ENCODE measurements at places on chromosomes 1 and 21. TPM values are rescaled to one million over a fixed set of nuclear protein-coding genes. Genes with fewer than 3 reads are reported as not detected.

- DNase-seq: no peak
Measured at GRCh38 chr21:39454949-39455668, 3.3 kb downstream of the SH3BGR start.

GRCh38 chr1:44390277-44390676 lies 14.8 kb upstream of the RNF220 start:
- DNase-seq: no peak

GRCh38 chr1:183807549-183808168 lies 2.7 kb downstream of the RGL1 start:
- no peak for DNase-seq

- DNase-seq: peak; percentile 70
Measured at GRCh38 chr21:31870472-31871193, 2.2 kb upstream of the HUNK start.

DNA sequence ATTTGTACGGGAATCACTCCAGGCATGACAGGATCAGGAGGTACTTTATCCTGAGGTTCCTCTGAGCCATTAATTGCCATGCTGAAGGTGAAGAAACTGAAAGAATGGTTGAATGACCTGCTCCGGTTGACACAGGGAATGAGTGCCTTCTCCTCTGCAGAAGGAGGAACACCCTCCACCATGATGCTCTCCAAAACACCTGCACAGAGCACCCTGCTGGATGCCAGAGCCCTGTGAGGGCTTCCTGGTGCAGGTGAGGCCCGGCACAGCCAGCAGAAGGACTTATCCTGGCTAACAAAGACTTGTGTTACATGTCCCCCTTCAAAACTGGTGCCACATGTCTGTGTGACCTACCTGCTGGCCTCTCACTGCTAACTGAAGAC lies 14.3 kb upstream of the LBR start:
- no peak for DNase-seq

- DNase-seq: peak; percentile 96
Measured at GRCh38 chr1:37479255-37480124, 5.1 kb downstream of the ZC3H12A start.

Gene LRRC38
- not detected for total RNA-seq

DNA sequence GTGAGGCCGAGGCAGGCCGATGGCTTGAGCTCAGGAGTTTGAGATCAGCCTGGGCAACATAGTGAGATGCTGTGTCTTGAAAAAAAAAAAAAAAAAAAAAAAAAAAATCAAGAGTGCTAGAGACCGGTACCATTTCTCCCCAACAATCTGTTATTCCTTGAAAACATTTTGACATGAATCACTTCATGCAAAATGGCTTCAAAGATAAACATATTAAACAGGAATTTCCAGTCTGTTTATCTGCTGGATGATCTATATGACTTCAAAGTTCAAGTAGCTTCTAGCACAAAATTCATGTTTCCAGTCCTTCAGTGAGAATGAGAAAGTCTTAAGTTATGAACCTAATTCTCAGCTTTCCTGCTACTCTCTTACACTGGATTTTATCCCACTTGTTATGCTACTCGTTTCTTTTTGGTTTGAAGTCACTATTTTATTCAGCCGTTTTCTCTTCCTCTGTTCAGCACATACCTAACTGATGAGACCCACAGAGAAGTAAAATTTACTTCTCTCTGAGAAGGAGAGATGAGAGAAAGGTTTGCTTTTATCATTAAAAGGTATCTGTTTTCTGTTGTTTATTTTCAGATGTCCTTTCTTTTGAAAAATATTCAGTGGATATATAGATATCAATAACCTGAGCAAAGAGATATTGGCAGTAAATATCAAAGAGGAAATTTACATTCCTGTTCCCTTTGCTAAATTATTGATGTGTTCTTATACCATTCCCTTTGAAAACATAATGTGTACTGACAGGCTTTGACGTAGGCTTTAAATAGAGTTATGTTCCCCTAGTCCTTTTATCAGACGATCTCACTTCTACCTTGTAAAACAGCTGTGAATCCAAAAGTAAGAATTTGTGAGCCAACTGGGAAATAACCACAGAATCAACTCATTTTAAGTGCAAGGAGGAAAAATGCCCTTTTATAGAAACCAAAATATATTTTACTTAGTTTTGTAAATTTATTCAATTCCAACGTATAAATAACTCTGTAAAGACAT lies 38.2 kb downstream of the CD46 start:
- DNase-seq: peak; percentile 56

DNA sequence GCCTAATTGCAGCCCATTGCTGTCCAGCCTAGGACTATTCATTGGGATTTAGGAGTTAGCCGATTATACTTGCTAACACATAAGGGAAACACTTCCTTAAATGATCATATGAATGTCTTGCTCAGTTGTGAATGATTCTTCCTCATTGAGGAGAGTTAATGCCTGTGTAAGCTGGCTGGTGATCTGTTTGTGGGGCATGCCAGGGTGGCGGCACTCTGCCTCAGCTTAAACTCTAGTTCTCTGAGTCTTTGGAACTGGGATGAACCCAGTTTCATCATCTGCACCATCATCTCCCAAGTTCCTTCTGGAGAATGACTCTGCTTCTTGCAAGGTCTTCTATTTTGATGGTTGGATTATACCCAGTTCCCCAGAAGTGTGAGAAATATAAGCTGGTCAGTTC lies 23.9 kb upstream of the SLAMF6 start:
- no peak for DNase-seq

GRCh38 chr1:169312084-169312954 lies 55.3 kb downstream of the NME7 start:
- DNase-seq: peak; percentile 12
